ENCODE measurements at places on chromosomes 12 and 14. TPM values are rescaled to one million over a fixed set of nuclear protein-coding genes. Genes with fewer than 3 reads are reported as not detected.

Gene DLGAP5
- 4.4 TPM for total RNA-seq

GRCh38 chr12:5656836-5657235 lies 224.9 kb downstream of the NTF3 start:
- no peak for DNase-seq

Gene PZP
- total RNA-seq, result not detected

Gene USP44
- 0.89 TPM for total RNA-seq

Gene PFDN5
- 291 TPM for total RNA-seq

GRCh38 chr14:30450631-30451545 lies 108.1 kb upstream of the G2E3 start:
- DNase-seq, result no peak

DNA sequence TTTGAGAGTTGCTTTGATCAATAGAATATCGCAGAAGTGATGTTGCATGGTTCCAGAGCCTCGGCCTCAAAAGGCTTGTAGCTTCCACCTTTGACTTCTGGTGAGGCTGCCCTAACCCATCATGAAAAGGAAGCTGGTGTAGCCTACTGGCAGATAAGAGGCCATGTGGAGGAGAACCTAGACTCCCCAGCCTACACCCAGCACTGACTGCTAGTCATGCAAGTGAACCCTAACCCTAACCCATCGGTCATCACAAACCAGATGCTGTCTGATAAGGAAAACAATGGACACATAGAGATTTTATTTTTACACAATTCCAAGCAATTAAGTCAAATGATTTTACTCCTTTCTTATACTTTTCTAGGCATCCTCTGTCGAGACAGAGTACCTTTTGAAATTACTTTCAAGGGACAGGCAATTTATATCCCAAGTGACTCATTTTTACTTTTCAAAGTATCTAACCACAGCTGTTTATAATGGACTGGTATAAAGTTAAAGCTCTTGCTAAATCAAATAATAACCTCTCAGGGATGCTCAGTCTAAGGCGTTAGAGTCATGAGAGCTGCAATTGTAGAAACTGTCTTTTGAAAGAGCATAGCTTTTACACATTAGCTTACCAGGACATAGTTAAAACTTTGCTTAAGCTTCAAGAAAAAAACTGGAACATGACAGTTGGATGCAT lies 17.6 kb downstream of the PTPRB start:
- DNase-seq, result no peak

- no peak for DNase-seq
Measured at GRCh38 chr14:65594153-65594881, 181.8 kb downstream of the FUT8 start.

- DNase-seq, result no peak
Measured at GRCh38 chr12:116551952-116552772, 7.0 kb upstream of the MAP1LC3B2 start.

Gene MANSC4
- total RNA-seq, result not detected

DNA sequence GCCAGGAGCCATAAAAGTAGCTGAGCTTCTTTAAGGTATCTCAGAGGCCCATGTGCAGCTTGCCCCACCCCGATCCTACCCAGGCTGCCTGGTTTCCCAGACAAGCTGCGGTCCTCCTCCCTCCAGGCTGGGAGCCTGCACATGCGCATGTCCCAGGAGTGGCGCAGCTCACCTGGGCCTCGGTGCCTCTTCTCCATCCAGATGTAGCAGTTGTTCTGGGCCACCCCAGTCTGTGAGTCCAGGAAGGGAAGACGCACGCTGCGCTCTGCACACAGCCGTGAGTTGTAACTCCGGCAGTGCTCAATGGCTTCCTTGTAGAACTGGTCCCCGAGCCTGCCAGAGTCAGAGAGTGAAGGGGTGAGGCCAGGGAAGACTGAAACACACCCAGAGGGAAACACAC lies 122.3 kb downstream of the DPF3 start:
- DNase-seq, result no peak

DNA sequence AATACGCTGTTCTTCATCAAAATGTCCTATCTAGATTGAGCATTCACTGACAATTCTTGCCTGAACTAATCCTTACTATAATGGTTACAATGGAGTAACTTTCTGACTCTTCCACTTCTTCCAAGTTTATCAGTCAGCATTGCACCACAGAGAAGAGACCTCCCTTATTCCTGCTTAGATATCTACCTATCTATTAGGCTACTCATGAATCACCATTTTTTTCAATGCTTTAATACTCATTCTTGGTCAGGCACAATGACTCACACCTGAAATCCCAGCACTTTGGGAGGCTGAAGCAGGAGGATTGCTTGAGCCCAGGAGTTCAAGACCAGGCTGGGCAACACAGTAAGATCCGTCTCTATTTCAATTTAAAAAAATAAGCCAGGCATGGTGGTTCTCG lies 39.3 kb downstream of the RPS6KA5 start:
- no peak for DNase-seq

GRCh38 chr12:82055391-82055790 lies 296.2 kb upstream of the PPFIA2 start:
- no peak for DNase-seq

DNA sequence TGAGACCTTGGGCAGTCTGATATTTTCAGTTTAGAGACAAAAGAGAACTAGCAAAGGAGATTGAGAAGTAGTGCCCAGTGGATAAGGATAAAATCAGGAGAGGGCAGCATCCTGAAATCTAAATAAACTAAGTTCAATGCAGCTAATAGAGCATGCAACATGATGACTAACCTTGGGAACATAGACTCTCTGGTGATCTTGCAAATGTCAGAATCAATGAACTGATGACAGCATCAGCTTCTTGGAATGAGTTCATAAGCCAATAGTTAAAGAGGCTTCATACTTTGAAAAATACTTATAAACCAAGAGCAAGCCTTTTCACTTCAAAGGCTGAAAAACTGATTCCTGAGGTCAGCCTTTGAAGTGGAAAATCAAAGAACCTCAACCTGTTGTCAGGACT lies 8.2 kb downstream of the TAS2R19 start:
- peak; percentile 4 for DNase-seq

DNA sequence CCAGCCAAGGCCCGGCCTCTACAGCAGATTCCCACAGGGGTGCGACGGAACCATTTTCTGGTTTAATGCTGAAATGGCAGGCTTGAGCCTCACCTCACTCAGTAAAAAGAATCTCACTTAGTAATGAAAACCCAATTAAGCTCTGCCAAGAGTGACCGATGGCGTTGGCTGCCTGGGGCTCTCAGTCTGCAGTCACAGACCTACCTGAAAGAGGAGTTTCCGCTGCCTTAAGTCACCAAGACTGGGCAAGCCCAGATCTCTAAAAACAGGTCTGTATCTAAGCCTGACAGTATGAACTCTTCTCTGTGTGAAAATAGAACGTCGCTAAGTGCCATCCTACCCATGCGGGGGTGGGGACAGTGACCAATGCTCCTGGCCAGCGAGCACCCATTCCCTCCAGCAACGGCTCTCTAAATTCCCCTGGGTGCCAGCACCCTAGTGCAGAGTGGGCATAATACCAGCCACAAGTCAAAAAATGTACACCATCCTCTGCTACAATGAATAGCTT lies 107.3 kb downstream of the FOXN3 start:
- no peak for DNase-seq

DNA sequence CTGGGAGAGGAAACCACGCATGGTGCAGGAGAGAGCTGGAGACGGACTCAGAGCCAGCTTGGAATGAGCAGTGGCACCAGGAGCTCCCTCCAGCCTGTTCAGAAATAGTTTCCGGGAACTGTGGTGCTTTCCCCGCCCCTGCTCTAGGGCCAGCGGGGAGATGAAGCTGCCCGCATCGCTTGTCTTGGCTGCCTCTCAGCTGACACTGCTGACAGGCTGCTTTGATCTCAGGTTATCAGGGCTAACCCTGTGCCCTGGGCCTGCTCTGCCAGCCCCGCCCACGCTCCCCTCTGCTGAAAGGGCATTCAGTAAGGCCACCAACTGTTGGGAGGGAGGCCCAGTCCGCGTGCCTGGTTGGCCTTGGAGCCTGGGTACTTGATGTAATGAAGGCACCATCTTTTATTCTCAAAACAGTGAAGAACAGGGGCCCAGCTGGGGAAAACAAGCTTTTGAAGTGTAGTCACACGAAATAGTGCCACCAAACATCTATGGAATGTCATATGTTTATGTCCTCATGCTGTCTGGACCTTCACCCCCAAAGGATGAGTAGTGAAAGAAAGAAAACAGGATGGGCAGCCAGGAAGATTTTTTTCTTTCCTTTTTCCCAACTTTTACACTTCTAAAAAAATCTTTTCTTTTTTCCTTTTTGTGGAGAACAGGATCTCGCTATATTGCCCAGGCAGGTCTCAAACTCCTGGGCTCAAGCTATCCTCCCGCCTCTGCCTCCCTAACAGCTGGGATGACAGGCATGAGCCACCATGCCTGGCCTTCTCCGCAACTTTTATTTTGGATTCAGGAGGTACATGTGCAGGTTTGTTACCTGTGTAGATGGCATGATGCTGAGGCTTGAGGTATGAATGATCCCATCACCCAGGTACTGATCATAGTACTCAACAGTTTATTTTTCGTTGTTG lies 115.9 kb upstream of the TBX3 start:
- DNase-seq, result no peak

DNA sequence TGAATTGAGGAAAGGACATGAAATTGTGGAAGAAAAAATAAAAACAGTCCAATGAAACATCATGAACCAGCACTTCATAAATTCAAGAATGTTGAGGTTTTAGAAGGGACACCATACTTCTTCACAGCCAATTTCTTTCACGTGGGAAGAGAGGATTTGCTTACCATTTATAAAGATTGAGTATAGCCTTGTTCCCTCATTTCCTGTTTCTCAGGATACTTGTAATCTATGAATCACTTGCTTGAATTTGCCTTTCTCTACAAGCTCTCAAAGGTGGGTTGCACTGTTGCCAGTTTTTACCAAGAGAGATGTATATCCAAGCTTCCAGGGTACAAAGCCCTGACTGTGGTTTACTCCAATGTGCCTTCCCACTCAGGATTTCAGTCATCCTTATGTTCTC lies 116.1 kb downstream of the DUSP6 start:
- DNase-seq, result no peak

DNA sequence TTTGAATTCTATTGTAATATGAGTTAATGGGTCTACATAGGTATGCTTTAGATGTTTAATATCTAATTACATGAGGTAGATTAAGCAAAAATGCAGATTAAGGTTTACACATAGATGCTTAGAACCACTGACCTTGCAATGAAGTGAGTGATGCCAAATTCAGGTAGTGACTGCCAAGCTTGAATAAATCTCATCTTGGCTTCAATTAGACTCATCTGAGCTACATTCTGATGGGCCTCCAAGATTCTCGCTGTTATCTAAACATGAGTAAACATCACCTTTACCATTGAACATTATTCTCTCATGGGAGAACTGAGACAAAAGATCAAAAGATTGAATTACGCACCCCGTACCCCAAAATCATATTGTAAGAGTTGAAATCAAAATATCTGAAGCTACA lies 68.8 kb upstream of the GNPNAT1 start:
- DNase-seq, result no peak

DNA sequence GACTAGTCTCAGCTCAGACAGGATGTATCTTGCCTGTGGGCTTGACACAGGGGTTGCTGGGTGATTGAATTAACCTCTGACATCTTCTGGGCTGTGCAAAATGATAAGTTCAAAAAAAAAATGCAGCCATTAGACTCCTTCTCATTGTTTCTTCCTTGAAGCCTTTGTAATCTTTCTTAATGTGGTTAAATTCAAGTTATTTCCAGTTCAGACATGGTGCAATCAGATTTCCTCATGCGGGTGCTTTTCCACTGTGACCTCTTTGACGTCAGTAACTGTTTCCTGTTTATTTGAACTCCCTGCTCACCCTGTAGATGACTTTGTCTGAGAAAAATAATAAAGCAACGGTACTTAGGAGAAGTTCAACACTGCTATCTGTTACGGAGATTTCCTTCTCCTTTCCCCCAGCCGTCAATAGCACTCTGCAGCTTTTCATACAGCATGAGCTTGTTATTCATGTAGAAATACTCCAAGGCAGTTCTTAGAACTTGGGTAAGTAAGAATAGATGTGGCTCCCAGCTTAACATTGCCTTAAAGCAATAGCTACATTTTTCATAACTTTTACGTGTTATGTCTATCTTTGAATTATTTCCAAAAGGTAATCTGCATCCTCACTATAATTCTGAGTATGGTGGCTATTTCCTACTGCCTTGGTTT lies 155.5 kb downstream of the PRKCH start:
- DNase-seq, result peak; percentile 53

Gene TC2N
- total RNA-seq, result 9.6 TPM

DNA sequence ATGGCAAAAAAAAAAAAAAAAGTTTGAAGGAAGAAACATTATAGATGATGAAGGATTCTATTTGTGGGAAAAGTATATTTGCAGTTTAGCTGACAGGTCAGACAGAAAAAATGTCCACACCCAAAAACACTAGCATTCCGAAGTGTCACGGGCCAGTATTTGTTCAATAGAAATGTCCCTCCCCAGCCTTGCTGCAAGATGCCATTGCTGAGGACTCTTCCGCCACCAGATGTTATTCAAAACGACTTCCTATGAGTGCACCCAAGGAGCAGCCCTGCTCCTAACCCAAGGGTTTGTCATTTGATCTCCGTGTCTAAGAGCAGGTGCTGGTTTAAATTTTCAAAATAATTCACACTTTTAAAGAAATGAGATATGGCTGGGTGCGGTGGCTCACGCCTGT lies 163.1 kb downstream of the GCH1 start:
- no peak for DNase-seq

DNA sequence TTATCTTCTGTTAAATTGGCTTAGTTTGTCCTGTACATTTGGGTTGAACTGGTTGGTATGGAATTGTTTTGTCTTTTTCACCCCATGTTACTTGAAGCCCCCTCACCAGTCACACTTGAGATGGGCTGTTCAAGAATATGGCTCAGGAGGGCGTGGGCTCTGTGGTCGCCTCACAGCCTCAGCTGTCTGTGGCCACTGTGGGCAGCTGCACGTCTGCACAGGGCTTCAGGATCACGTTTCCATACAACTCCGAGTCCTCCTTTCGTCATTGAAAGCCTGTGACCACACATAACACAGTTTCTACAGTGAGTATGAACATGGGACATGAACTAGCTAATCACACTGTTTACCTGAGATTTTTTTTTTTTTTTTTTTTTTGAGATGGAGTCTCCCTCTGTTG lies 81.3 kb downstream of the MOK start:
- DNase-seq, result no peak

Gene RASSF9
- 2.2 TPM for total RNA-seq

Gene KRT83
- total RNA-seq, result not detected

GRCh38 chr12:103840462-103840875 lies 565 bp downstream of the NT5DC3 start:
- no peak for DNase-seq

DNA sequence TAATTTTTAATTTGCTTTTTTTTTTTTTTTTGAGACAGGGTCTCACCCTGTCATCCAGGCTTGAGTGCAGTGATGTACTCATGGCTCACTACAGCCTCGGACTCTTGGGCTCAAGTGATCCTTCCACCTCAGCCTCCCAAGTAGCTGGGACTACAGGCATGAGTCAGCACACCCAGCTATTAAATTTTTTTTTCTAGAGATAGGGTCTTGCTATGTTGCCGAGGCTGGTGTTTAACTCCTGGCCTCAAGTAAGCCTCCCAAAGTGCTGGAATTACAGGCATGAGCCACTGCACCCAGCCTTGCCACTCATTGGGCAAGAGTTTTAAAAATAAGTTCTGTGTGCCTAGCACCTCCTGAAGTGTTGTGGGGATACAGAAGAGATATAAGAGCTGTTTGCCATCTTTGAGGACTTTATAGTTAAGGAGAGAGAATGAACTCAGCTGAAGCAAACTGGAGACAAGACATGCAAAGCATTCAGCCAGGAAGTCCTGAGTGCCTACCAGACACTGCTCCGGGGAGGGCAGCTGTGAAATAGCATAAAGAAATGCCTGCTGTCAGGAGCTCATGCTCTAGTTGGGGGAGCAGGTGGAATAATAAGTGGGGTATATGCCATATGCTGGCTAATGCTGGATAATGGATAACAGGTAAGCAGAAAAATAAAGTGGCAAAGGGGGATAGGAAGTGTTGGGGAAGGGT lies 15.0 kb upstream of the EMP1 start:
- DNase-seq, result no peak

Gene NEMF
- total RNA-seq, result 34.3 TPM

Gene CEP83
- total RNA-seq, result 14.8 TPM
